Neural progenitor cell (in vitro differentiated cells): ENCODE measurements at places on chromosomes 11 and 22.

DNA sequence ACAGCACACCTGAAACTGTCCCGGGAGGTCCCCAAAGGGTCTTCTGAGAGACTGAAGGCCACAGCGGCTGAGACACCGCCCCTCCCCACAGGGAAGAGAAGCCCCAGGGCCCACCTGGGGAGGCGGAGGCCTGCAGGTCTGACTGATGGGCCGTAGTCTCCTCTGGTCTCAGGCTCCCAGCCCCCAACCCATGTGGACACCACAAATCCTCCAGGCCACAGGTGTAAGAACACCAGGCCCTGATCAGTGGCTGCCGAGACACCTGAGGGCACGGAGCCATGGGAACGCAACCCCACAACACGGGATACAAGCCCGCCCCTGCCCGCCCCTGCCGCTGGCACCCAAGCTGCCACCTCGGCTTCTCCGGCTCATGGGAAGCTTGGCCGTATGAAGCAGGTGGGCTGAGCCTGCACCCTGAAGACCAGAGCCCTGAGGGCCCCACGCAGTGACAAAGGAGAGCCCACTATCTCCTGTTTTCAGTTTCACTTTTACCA, 46.3 kb downstream of the BRD1 start:
- DNase-seq, result no peak

DNA sequence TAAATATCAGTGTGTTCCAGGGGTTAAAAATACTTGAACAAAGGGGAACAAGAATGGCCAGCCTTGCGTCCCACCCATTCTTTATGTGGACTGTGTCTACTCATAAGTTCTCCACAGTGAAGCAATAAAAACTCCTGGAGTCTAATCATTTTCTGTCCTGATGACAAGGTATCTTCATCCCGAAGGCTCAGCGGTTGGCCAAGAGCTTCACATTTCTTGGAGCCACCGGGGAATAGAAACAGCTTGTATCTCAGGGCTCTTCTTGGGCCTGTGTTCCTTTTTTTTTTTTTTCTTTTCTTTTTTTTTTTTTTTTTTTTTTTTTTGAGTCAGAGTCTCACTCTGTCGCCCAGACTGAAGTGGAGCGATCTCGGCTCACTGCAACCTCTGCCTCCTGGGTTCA, 36.8 kb upstream of the ADORA2A start:
- no peak for DNase-seq

DNA sequence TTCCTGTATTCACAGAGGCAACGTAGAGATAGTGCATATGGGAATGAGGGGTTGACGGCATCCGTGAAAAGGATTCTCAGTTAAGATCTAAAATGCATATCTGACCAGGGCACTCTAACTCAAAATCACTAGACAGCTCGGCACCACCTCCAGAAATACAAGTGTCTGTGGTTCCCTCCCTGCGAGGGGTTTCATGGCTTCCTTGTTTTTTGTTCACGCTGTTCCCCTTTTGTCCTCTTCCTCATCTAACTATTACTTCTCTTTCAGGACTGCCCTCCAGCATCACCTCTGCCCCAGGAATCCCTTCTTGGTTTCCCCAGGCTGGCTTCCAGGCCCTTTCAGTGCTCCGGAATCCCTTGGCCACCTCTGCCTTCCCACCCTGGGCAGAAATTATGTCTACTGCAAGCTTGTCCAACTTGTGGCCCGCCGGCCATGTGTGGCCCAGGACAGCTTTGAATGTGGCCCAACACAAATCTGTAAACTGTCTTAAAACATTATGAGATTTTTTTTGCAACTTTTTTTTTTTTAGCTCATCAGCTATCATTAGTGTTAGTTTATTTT, 159.9 kb downstream of the FBXO7 start:
- no peak for DNase-seq

DNA sequence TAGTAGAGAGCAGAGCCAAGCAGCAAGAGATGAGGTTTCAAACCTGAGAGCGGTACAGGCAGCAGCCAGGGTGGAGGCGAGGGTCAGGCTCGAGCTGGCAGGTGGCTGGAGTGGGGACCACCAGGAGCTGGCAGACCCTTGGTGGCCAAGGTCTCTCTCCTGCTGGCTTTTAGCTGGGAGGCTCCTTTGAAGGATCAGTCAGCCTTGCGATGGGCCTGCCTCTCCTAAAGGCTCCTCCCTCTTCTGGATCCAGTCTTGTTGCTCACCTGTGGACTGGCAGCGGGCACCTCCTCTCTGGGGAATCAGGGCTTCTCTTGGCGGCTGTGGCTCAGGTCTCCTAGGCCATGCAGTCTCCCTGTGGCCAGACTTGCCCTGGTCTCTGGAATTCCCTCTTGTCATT, 24.8 kb downstream of the TPST2 start:
- no peak for DNase-seq

DNA sequence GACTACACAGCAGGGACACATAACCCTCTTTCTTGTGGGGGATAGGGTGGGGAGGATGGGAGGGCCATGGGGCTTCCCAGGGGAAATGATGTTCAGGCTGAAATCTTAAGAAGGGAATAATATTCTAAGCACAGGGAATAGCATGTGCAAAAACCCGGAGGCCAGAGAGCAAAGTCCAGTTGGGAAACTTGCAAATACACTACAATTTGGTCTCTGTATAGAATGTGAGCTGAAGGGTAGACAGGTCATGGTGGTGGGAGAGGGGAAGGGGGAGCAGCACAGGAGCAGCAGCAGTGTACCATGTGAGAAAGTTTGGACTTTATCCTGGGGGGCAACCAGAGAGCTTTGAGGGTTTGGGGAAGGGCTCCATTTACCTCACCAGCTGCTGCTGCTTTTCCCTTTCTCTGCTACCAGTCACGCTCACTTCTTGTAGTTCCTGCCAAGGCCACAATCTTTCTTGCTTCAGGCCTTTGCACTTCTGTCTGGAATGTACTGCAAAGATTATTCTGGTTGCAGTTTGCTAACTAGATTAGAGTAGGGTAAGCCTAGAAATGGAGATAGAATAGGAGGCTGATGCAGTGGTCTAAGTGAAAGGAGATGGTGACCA, 43.0 kb downstream of the KREMEN1 start:
- DNase-seq, result no peak
